SK-N-MC (cell line): ENCODE measurements at places on chromosomes 5 and 9.

- no peak for DNase-seq
Measured at GRCh38 chr5:107771926-107772325, 101.2 kb upstream of the EFNA5 start.

GRCh38 chr5:113527746-113528145 is 14.3 kb downstream of the YTHDC2 start:
- no peak for DNase-seq

GRCh38 chr9:135242406-135242805 is 154.9 kb downstream of the OLFM1 start:
- no peak for DNase-seq

GRCh38 chr5:12460493-12461261 is 556.4 kb upstream of the CTNND2 start:
- DNase-seq, result no peak

DNA sequence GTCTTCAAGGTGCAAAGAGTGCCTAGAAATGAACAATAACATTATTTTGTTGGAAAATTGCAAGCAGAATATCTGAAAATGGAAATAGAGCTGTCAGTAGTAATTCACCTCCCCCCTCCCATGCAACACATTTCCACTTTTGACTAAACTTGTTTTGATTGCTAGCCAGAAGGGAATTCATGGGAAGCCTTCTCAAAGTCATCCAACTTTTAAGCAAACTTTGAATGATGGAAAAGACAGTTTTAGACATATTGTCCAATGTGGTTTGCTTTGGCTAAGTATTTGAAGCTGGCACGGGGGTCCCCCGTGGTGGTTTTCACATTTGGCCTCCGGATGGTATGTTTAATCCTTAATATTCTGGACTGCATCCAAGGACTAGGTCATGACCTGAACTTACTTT is 7.5 kb downstream of the NR2F1 start:
- DNase-seq, result no peak

GRCh38 chr5:35436400-35437057 is 181.1 kb upstream of the SPEF2 start:
- DNase-seq, result peak; percentile 8

- DNase-seq, result peak; percentile 12
Measured at GRCh38 chr5:43514471-43514815, 505 bp downstream of the C5orf34 start.

DNA sequence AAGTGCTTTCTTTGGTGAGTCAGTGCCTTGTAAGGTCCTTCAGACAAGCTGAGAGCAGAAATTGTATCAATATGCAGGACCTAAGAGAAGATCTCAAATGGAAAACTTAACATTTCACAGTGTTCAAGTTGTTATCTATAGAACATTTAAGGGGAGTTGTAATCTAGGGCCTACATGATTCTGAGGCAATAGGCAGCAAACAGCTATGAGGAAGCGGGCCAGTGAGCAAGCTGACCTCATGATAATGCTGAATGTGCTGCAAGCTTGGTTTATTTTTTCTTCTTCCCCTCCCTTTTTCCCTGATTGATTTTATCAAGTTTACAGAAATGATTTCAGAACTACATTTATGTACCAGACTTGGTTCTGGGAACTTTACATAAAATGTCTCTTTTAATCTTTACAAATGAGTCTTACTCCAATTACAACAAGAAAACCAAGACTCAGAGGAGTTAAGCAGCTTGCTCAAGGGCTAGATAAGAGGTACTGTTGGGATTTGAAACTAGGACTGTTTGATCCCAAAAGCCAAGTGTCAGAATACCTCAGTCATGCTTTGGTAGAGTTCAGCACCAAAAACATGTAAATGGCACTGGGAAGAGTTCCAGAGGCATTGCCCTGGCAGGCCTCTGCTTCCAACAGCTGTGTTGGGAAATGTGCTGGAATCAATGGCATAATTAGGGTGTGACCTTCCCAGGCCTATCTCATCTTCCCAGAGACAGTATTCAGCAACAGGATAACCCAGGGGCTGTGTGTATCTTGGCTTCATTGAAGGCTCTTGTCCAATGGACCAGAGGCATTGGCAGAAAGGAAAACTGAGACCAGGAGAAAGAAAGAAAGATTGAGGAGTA is 130.1 kb downstream of the LRRC70 start:
- no peak for DNase-seq

- DNase-seq, result peak; percentile 16
Measured at GRCh38 chr9:13513286-13513685, 233.8 kb upstream of the MPDZ start.

GRCh38 chr5:54227109-54227508 is 83.3 kb downstream of the ARL15 start:
- no peak for DNase-seq
